ENCODE measurements at places on chromosomes 12 and 14.
A peak's percentile ranks its signal among the peaks of the same experiment; 100 is the strongest.

- DNase-seq: no peak
Observed at GRCh38 chr12:86772696-86773095, 516.5 kb upstream of the MGAT4C start.

DNA sequence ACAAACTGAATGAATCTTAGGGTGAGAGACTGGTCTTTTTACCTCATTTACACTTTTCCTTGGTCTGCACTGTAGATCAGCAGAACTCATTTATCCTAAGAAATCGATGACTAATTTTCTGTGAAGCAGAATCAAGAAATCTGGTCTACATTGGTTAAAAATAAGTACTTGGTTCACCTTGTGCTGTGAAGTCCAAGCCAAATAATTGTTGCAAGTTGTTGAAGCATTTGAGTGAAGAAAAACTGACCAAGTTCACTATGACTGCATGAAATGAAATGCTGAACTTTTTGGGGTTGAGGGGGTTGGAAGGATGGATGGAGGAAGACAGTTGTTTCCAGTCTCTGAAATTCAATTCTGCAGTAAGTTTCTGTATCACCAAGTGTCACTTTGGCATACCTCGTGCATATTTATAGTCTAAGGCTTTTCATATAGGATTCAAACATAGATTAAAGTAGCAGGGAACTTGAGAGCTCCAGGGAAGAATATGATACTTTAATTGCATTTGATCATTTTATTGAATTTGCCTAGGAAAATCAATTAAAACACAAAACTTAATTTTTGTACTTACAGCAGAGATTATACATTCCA, 75.0 kb downstream of the FAR2 start:
- DNase-seq: no peak

GRCh38 chr12:124410354-124411175, 115.7 kb downstream of the RFLNA start:
- DNase-seq: peak; percentile 66

DNA sequence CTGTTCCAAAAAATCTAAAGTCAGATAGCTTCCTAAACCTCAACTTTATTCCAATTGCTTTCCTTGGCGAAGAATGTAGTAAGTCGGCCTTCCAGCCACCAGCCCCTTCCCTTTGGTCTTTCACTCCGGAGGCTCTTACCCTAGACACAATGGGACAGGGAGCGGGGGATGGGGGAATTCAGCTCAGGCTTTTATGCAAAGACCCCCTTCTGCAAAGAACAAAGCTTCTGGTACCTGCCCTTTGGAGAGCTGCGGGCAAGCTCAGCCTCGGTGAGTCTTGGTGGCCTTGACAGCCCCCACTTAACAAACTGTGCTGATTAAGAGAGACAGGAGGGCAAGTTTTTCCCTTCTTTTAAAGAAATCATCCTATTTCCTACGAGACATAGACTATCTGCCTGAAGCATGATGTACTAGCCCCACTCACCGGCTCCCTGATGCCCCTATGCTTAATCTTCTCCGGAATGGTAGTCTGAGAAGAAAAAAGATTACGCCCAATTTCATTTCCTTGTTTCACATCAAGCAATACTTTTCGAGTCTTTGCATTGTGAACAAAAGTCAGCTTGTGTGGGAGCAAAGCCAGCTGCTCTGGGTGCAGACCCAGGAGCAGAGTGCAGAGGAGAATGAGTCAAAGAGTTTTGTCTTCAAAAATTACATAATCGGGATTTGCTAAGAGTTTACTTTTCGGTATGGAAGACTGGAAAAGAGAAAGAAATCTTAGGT, 1.5 kb upstream of the NANOG start:
- no peak for DNase-seq

- peak; percentile 52 for DNase-seq
Observed at GRCh38 chr12:75783093-75783877, 248.3 kb downstream of the PHLDA1 start.

- peak; percentile 89 for DNase-seq
Observed at GRCh38 chr12:49636979-49637755, 13.8 kb downstream of the PRPF40B start.

GRCh38 chr12:109727039-109727723, 13.6 kb downstream of the FAM222A start:
- peak; percentile 78 for DNase-seq

DNA sequence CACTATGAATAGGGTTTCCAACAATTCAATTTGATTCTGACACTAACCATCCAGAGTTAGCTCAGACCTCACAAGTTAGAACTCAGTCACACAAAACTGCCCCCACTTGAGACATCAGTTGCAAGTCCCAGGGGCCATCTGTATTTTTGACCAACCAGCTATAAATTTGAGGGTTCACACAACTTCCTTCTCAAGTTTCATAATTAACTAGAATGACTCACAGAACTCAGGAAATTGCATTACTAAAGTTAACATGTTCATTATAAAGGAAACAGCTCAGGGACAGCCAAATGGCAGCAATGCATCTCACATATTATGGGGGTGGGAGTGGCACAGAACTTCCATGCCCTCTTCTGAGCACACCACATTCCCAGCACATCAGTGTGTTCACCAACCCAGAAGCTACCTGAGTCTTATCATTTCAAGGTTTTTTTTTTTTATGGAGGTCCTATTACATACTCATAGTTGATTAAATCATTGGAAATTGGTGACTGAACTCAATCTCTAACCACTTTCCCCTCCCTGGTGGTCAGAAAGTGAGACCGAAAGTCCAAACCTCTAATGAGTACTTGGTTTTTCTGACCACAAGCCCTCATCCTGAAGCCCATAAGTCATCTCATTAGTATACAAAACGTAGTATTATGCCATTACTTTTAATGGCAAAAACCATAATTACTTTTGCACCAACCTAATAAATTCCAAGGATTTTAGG, 1721.5 kb upstream of the SEL1L start:
- no peak for DNase-seq

DNA sequence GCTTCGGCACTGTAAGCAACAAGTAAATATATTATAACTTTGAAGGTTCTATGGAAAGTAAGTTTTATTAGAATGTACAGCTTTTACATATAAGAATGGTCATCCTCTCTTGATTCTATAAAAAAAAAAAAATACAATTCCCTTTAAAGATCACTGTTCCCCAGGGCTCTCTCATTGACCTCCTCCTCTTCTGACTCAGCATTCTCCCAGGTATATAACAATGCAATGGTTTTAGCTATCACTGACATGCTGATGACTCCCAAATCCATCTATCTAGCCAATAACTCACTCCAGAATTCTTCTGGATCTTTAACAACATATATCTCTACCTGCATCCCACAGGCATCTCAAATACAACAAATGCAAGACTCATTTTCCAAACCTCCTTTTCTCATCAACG, 62.7 kb downstream of the EEA1 start:
- DNase-seq: no peak

DNA sequence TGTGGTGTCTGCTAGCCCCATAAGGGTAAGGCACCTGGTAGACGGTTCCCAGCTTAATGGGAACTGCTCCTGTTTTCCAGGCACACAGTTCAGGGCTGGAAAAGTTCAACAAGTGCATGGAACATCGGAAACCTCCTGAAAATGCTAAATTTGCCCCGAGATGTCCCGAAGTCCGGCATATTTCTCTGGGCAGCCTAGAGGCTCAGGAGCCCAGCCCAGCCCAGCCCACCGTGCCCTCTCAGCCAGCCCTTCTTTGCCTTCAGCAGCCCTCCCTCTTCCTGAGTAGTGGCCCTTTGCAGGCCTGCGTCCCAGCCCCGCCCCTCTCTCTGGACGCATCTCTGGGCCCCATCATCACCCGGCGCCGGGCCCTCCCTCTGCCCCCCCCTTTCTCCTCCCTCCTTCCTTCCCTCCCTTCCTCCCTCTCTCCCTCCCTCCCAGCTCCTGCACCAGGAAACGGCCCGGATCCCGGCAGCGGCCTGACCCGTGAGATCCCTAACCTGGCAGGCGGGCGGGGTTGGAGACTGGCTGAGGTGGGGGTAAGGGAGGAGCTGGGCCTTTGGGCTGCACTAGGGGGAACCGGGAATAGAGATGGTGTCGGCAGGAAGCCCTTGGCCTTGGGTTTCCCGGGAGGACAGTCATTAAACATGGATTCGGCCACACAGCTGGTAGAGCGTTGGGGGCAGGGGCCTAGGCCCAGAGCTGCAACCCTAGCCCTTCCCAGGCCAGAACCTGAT, at the start of gene BCL2L2:
TSS of gene BCL2L2 (plus strand) at position 422 of the 734 bp plus-strand sequence. CDS start 935 bp downstream, outside the sequence.
- DNase-seq: peak; percentile 98

- no peak for DNase-seq
Observed at GRCh38 chr12:96578526-96579125, 89.2 kb downstream of the CFAP54 start.

DNA sequence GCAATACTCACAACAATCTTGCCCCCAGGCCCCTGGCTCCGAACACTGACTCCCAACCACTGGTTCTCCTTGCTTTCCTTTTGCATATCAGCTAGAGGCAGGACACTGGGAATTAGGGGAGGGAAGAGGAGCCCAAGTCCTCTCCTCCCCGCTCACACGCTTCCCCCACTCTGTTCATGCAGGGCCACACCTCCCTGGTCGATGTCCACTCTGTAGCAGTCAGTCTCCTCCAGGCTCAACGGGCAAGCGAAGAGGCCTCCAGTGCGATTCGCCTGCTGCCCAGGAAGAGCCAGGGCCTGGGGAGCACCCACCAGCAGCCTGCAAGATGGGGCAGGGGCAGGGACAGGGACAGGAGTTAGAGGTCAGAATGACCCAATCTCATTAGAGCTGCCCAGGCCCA, 4.8 kb downstream of the ITGA7 start:
- no peak for DNase-seq

DNA sequence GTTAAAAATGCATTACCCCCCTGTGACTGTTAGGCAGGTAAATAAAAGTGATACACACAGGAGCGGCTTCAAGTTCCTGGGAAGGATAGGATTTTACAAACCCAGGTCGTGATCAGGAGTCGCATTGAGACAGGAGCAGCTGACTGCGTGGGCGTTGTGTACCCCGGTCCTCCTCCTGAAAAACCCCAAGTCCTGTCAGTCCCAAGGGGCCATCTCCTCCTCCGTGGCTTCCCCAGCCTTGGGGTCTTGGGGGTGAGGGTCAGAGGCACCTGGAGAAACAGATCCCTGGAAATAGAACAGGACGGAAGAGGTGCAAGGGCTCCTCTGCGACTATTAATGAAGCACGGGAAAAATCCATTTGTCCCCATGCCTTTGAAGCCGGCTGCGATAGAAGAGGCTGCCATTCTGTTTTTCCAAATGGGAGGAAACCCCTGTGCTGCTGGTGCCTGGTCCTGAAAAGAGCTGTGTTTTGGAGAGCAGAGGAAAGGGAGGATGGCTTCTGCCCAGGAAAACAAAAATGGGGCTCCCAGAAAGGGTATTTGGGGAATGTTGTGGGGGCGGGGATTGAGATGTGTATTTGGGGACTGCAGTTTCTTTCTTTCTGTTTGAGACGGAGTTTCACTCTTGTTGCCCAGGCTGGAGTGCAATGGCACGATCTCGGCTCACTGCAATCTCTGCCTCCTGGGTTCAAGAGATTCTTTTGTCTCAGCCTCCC, 143.1 kb downstream of the ZNF664 start:
- no peak for DNase-seq

DNA sequence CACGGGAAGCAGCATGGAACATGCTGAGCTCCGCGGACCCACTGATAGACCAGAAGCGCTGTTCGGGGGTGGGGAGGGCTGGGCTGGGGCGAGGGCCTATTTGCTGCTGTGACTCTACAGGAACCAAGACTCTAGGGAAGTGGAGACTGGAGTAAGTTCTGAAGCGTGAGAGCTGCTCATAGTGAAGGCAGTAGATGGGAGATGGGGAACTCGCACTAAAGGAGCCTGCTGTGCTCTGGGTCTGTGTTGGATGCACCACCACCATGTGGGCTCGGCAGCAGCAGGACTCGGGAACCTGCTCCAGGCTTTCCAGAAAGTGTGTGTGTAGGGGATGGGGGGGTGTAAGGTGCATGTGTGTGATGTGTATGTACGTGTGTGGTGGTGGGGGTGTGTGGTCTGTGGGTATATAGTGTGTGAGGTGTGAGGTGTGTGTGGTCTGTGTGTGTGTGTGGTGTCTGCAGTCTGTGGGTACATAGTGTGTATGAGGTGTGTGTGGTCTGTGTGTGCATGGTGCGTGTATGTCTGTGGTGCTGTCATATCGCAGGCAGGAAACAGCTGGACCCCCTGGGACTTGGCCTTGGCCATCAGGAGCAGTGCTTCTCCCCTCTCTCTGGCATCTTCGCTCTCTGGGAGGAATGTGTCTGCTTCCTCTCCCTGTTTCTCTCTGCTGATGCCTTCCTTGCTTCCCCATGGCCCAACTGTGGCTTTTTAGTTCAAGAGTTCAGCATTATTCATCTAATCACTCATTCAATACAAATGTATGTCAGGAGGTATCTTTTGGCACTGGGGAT, 378.9 kb downstream of the FUT8 start:
- peak; percentile 64 for DNase-seq

- no peak for DNase-seq
Observed at GRCh38 chr12:22481547-22482104, 62.7 kb downstream of the C2CD5 start.

DNA sequence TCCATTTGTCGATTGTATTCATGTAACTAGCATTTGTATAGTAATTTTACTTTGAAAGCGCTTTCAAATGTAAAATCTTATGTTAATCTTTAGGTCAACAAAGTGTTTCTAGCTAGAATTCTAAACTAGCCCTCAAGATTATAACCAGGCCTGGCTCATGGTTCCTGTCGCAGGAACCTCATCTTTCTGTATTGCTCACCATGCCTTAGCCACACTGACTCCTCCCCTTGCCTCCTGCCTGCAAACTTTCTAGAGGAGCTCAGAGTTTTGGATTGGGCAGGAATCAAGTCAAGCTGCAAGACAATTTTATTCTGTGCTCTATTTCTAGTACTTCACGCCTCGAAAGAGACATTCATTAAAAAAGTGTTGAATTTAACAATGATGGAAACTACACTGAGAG, 99.8 kb downstream of the TGFB3 start:
- no peak for DNase-seq

GRCh38 chr12:120748242-120748641, 22.6 kb downstream of the ACADS start:
- DNase-seq: no peak

- DNase-seq: no peak
Observed at GRCh38 chr14:57847096-57847495, 18.8 kb downstream of the SLC35F4 start.

DNA sequence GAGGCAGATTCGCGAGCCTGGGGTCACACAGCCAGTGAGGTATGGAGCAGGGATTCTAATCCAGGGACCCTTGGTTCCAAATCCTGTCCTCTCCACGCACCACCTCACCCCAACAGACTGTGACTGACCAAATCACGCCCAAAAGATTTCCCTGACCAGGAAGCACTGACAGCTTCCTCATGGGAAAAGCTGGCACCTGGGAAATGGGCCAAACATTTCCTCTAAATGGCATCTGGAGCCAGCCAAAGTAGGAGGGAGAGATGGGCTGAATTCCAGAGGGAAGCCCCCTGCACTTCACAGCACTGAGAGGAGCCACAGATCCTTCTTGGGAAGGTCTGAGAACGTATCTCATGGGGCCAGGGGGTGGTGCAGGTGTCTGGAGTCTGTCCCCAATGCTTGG, 28.8 kb downstream of the CCDC92 start:
- peak; percentile 40 for DNase-seq

Data from islet precursor cell (in vitro differentiated cells).